ENCODE measurements at places on chromosomes 16 and 17.
A peak's percentile ranks its signal among the peaks of the same experiment; 100 is the strongest.

GRCh38 chr17:35312790-35313711 lies 60.4 kb downstream of the SLFN11 start:
- DNase-seq: peak; percentile 3

- no peak for DNase-seq
Measured at GRCh38 chr17:20314834-20315233, 152.5 kb downstream of the LGALS9B start.

DNA sequence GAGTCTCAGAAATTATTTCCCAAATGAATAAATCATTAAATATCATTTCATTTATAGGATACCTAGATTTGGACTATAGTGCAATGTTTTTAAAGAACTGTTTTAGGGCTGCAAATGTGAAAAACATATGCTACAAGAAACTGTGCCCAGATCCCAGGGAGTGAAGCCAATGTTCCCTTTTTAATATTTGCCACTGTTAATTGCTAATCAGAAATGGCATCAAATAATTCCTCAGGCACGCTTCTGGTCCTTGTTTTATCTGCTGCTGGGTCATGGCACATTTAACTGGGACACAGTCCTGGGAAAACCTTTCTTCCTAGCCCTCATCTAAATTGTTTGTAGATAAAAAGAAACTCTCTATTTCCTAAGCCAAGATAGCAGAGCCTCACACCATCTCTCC lies 79.3 kb upstream of the CNTNAP4 start:
- no peak for DNase-seq

DNA sequence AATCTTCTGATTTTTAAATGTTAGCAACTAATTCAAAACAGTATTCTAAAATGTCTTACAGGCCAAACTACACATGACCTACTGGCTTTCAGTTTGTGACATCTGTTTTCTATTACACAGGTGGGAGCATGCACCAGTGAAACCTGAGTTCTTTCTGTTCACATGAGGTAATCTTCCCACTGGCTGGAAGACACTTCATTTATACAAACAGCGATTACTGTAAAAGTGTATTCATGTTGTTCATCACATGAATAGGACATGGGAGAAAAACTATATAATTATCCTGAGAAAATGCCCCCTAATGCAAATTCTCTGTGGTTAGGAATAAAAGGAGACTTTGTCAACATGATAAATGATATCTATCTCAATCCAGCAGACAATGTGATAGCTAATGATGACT lies 11.1 kb upstream of the PIK3R5 start:
- no peak for DNase-seq

GRCh38 chr16:52993179-52993578 lies 59.5 kb downstream of the CHD9NB start:
- no peak for DNase-seq

DNA sequence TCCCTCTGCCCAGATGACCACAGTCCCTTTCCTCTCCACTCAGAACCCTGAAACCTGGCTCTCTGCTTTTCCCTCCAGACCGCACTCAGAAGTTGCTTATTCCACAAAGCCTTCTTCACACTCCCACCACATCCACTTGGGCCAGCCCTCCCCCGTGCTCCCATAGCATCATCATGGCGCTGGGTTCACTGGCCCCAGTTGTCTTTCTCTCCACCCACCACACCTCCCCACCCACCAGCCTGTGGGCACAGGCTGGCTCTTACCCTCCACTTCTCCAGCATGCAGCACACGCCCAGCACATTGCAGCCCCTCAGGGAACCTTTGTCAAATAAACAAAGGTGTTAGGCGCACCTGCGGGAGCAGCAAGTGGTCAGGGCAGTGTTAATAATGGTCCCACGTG lies 130.0 kb downstream of the KATNIP start:
- DNase-seq: no peak

GRCh38 chr17:72022328-72023275 lies 98.2 kb upstream of the SOX9 start:
- no peak for DNase-seq

DNA sequence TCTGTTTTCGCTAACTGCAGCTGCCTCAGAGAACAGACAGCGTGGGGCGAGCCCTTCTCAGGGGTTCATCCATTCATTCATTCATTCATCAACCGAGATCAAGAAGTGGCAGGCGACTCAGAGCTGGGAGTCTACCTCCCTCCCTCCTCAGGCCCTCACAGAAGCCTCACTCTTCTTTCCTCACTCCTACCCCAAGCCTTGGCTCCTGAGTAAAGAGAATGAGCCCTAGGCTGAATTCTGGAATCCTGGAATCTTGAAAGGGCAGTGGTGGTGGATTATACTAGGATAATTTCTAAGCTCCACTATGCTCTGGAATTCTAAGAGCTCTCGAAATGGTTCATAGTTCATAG lies 2.3 kb upstream of the DLX3 start:
- no peak for DNase-seq
